ENCODE measurements at places on chromosomes 6 and 20.
A peak's percentile ranks its signal among the peaks of the same experiment; 100 is the strongest.

- DNase-seq: no peak
Measured at GRCh38 chr20:57048027-57048869, 218.2 kb downstream of the BMP7 start.

DNA sequence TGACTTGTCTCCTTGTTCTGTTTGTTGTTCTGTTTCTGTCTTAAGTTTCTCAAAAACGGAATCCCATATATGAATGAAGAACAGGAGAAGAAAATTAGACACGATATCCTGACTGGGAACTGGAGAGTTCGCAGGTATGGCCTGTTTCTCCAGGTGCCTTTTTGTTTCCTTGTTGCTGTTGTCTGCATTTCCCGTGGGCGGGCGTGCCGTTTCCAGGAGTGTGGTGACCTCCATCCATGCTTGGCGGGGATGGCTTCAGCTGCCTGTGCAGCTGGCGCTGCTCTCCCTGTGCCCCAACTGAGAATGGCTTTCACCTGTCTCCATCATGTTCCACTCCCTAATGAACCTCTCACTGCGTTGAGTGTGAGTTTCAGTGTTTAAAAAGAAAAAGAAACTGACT, 4.4 kb downstream of the PNLDC1 start:
- no peak for DNase-seq

GRCh38 chr6:2563635-2564034, 187.1 kb downstream of the MYLK4 start:
- DNase-seq: peak; percentile 34

GRCh38 chr6:7992002-7992815, 72.0 kb downstream of the BLOC1S5 start:
- DNase-seq: no peak

GRCh38 chr6:52180787-52181558, 5.2 kb upstream of the IL17A start:
- DNase-seq: no peak

DNA sequence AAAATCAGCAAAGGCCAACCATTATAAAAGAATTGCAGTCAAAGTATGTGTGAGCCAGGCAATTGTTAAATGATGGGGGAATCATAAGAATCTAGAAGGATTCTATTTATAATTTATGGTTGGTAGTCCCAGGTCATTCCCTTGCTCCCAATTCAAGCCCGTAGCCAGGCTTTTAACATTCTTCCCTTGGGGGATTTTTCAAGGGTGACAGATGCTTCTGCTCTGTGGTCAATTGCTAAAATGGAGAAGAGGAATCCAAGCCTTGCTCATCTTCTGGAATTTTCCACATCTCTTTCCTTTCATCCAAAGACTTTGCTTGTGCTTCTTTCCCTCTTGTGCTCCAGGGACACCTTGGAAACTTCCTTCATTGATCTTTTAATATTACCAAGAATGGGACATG, 18.0 kb upstream of the BCAS1 start:
- no peak for DNase-seq

DNA sequence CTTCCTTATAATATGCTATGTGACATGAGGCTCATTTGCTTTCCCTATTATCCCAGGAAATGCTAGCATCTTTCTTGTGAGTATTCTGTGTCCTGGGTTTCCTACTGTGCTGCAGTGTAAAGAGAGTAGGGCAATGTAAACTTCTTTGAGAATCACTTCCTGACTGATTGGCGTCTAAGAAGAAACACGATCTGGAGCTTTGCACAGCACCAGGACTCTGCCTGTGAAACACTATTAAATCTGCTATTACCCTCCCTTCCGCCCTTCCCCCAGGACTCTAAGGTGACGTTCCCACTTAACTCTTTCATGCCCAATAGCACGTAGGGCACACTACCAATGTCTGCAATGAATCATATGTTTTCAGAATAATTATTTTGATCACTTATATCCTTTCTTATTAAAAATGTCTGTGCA, 607.3 kb upstream of the CITED2 start:
- no peak for DNase-seq

GRCh38 chr20:44800391-44801046, 9.8 kb downstream of the RIMS4 start:
- no peak for DNase-seq

- no peak for DNase-seq
Measured at GRCh38 chr20:958936-959815, 42.9 kb downstream of the RSPO4 start.

GRCh38 chr6:85997206-85997605, 354.5 kb upstream of the SYNCRIP start:
- DNase-seq: no peak

- DNase-seq: no peak
Measured at GRCh38 chr6:141659582-141659981, 473.1 kb upstream of the GJE1 start.

GRCh38 chr6:86859513-86859912, 77.8 kb upstream of the HTR1E start:
- DNase-seq: no peak

DNA sequence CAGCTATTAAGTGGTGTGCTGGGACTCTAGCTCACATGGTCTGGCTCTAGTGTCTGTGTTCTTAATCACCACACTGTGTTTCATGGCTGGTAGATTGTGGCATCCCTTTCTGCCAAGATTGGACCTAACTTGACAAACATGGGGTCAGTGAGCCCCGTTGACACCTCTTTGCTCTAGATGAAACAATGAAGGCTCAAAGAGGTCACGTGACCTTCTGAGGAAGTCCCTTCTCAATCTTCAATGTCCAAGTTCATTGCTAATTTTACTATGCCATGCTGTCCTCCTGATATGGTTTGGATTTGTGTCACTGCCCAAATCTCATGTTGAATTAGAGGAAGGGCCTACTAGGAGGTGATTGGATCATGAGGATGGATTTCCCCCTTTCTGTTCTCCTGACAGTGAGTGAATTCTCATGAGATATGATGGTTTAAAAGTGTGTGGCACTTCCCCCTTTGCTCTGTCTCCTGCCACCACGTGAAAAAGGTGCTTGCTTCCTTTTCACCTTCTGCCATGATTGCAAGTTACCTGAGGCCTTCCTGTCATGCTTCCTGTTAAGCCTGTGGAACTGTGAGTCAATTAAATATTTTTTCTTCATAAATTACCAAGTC, 177.8 kb upstream of the MYLIP start:
- no peak for DNase-seq

DNA sequence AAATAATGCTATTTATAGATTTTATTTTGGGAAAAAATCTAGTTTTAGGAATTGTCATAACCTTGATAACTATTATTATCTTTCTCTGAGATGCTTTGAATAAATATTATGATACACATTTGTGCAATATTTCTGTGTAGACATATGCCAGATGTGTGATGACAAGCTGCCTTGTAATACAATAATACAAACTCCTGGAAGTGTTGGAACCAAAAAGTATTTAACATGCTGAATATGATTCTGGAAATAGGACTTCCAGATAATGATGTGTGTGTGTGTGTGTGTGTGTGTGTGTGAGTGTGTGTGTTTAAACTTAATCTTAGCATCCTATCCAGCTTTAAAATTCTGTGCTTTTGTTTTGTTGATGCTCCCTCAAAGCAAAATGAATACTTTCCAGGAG, 233.6 kb downstream of the ADGRB3 start:
- no peak for DNase-seq

GRCh38 chr6:85166114-85166741, 283.7 kb upstream of the NT5E start:
- DNase-seq: no peak

- no peak for DNase-seq
Measured at GRCh38 chr20:62676976-62677375, 31.7 kb upstream of the NTSR1 start.

- no peak for DNase-seq
Measured at GRCh38 chr20:45097485-45098102, 3.3 kb downstream of the KCNS1 start.

- no peak for DNase-seq
Measured at GRCh38 chr6:129494099-129494498, 215.9 kb downstream of the ARHGAP18 start.

DNA sequence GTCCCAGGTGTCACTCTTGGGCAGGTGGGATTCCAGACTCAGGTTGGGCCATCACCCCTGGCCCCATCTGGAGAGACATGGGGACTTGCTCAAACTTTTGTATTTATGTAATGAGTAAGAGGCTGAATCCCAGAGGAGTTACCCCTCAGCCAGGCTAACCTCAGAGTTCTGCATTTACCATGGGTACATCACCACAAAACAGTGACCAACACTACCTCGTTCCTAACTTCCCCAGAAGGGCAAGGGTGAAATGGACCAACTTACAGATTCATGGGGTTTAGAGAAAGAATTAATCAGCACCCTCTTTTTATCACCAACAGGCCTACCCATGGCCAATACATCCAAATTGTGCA, 259.9 kb upstream of the MARCKS start:
- DNase-seq: no peak

DNA sequence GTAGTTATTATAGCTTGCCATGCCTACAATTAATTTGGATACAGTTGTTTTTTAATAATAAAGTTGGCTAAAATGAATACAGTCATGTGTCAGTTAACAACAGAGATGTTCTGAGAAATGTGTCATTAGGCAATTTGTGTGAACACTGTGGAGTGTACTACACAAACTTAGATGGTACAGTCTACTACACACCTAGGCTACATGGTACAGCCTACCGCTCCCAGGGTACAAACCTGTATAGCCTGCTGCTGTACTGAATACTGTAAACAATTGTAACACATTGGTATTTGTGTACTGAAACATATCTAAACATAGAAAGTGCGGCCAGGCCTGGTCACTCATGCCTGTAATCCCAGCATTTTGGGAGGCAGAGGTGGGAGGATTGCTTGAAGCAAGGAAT, 50.2 kb downstream of the MYLIP start:
- no peak for DNase-seq

DNA sequence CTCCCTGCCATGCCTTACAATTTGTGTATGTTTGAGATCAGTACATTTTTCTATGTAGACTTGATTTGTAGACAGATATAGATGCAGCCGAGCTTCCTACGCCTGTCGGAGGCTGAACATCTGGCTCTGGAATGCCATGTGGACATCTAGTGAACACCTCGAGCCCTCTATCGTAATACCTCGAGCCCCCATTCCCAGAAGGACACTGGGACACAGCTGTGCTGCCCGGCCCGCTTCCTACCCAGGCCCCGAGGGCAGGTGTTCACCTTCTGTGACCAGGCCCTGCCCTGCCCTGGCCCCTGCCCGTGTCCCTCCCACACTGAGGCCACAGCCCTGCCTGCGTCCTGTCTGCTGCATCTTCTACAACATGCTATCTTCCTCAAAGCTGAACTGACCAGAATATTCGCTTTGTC, 12.9 kb downstream of the RPS6KA2 start:
- DNase-seq: no peak

GRCh38 chr6:80454197-80454596, 347.7 kb downstream of the BCKDHB start:
- no peak for DNase-seq

DNA sequence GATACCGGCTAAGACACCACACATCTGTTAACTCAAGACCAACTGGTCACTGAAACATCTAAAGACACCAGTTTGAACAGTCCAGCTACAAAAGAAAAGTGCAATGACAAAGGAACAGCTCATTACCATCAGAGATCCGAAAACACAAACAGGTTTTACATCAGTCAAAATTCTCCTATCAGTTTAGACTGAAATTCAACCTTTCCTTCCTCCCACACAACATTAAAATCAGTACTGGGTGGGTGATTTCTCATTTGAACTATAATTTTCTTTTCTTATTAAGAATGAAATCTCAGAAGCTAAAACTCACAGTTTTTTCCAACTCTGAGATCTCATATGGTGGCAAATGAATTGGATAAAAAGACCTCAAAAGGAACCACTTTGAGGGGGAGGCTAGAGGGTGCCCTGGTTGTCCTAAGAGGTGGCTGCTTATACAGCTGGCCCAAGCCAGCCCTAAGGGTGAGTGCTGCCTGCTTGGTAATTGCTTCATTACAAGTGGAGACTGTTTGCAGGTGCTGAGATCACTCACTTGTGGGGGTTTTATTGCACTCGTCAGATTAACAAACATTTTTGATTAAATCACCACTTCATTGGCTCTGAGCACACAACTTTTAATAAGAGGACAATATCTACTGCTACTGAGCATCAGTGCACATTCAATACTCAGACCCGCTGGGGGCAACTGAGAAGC, 4.3 kb downstream of the CCDC167 start:
- DNase-seq: peak; percentile 78

DNA sequence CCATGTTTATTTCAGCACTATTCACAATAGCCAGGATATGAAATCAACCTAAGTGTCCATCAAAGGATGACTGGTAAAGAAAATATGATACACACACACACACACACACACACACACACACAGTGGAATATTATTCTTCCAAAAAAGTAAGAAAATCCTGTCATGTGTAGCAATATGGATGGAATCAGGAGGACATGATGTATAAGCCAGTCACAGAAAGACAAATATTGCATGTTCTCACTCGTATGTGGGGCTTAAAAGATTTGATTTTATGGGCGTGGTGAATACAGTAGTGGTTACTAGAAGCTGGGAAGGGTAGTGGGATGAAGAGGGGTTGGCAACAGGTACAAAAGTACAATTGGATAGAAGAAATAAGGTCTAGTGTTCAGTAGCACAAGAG, 207.0 kb upstream of the PRDM1 start:
- no peak for DNase-seq

- no peak for DNase-seq
Measured at GRCh38 chr6:90118581-90118980, 178.1 kb downstream of the BACH2 start.

GRCh38 chr6:166152660-166153059, 15.0 kb downstream of the TBXT start:
- no peak for DNase-seq

DNA sequence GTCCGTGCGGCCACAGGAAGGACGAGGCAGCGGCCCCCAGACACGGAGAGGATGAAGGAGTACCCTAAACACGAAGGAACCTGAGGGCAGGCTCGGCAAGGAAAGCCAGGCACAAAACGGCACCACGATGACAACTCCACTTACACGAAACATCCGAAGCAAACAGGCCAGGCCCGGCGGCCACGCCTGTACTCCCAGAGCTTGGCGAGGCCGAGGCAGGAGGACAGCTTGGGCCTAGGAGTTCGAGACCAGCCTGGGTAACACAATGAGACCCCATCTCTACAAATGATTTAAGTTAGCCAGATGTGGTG, 13.4 kb downstream of the KCNQ2 start:
- no peak for DNase-seq

GRCh38 chr20:13784893-13785715, at the start of the genes ESF1 and NDUFAF5:
TSS of gene ESF1 (minus strand) at chr20:13784919. CDS start at chr20:13783140, 1,779 bp downstream.
TSS of gene NDUFAF5 (plus strand) at chr20:13785028. CDS start at chr20:13785069, 41 bp downstream.
- peak; percentile 90 for DNase-seq

DNA sequence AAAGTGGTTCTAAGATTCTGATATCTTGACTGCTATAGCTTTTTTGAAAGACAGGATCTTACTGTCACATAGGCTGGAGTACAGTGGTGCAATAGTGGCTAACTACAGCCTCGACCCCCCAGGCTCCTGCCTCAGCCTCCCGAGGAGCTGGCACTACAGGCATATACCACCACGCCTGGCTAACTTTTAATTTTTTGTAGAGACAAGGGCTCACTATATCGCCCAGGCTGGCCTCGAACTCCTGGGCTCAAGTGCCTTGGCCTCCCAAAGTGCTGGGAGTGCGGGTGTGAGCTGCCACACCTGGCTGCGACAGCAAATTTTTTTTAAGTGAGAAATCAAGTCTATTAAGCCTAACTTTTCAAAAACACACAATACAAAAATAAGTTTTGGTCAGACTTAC, 106.6 kb downstream of the NOL4L start:
- no peak for DNase-seq

- DNase-seq: peak; percentile 37
Measured at GRCh38 chr6:109456710-109457561, 1.4 kb upstream of the MICAL1 start.

Measured in DMS79 (cell line).